ENCODE measurements at places on chromosomes 7 and 10.
A peak's percentile ranks its signal among the peaks of the same experiment; 100 is the strongest.

GRCh38 chr7:106681815-106682495, 21.0 kb upstream of the CCDC71L start:
- H3K36me3 ChIP-seq, result no peaks in the 10 kb centered on the region
- no peak overlapping the region for H3K4me3 ChIP-seq
- no peak for DNase-seq
- H3K27ac ChIP-seq, result no peak overlapping the region

GRCh38 chr10:1850971-1851527, 113.7 kb upstream of the ADARB2 start:
- DNase-seq, result no peak
- no peaks in the 10 kb centered on the region for H3K36me3 ChIP-seq
- H3K27me3 ChIP-seq, result no peaks in the 10 kb centered on the region

DNA sequence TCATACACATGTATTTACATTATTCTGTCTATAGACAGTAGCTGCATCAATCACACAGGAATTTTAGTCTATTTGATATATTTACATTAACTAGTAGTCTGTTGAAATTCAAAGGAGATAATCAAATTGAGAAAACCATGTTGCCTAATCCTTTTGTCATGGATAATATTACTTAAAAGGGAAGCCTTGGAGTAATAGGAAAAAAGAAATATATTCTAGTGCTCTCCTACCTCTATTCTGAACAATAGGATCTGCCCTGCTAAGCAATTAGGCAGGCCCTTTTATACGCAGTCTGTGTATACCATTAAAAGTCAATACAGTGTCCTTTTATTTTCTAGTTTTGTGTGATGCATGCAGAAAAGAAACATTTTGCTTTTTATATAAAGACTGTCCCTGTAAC, 24.5 kb downstream of the UMAD1 start:
- H3K27ac ChIP-seq, result no peak overlapping the region
- H3K4me1 ChIP-seq, result peaks cover 40% of the 10 kb centered on the region
- H3K4me3 ChIP-seq, result no peak overlapping the region

- H3K27me3 ChIP-seq, result peaks cover 7% of the 10 kb centered on the region
- no peak overlapping the region for H3K27ac ChIP-seq
- H3K4me3 ChIP-seq, result no peak overlapping the region
- H3K4me1 ChIP-seq, result no peaks in the 10 kb centered on the region
- no peak for DNase-seq
These were observed 39.0 kb upstream of the ADRA2A start for GRCh38 chr10:111037858-111038257.

DNA sequence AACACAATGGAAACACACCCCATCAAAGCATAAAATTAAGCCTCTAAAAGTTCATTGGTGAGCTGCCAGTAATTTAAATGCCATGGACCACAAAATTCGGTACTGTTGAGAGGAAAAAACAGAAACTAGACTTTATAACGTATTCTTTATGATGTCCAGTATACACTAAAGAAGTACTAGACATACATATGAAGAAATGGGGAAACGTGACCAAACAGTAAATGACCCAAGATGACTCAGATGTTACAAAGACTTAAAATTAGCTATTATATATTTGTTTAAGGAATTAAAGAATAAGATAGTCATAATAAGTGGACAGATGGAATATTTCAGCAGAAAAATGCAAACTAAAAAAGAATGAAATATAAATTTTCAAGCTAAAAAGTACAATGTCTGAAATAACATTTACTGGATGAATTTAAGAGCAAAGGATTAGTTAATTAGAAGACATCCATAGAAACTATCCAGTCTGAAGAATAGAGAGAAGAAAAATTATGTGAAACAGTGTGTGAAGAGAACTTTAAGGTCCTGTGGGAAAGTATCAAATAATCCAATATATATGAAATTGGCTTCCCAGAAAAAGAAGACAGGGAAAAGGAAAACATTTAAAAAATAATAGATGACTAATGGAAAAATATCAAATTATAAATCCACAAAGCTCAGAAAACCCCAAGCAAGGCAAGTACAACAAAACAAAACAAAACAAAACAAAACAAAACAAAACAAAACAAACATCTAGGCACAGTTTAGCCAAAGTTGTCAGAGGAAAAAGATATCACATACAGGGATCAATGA, 69.4 kb downstream of the SAMD9 start:
- H3K27ac ChIP-seq, result no peak overlapping the region
- peaks cover 9% of the 10 kb centered on the region for H3K27me3 ChIP-seq
- H3K4me3 ChIP-seq, result no peak overlapping the region
- no peaks in the 10 kb centered on the region for H3K36me3 ChIP-seq
- H3K4me1 ChIP-seq, result peaks cover 9% of the 10 kb centered on the region

GRCh38 chr7:4880218-4880617, 3.3 kb downstream of the RADIL start:
- no peak overlapping the region for H3K27ac ChIP-seq
- H3K27me3 ChIP-seq, result peaks cover 64% of the 10 kb centered on the region
- H3K4me1 ChIP-seq, result peaks cover 10% of the 10 kb centered on the region
- no peak for DNase-seq
- no peak overlapping the region for H3K4me3 ChIP-seq

DNA sequence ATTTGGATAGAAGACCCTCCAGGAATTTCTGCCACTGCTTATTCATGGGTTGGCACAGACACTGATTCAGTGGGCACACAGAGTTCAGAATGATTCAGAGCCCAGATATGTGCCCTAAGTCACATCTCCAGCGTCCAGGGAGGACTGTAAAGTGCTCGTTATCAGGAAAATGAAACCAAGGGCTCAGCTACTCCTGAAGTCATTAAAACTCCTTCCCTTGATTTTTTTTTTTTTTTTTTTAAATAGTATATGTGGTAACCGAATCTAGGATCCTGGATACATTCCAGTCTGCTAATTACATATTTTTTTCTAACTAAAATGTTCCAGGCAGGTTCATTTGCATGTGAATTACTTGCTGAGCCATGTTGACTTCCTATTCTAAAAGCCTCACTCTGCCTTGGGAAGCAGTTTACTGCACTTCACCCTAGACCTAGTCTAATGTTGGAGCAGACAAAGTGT, 34.7 kb downstream of the MET start:
- no peak overlapping the region for H3K4me3 ChIP-seq
- H3K36me3 ChIP-seq, result no peaks in the 10 kb centered on the region
- peaks cover 2% of the 10 kb centered on the region for H3K4me1 ChIP-seq
- DNase-seq, result no peak
- no peak overlapping the region for H3K27ac ChIP-seq

DNA sequence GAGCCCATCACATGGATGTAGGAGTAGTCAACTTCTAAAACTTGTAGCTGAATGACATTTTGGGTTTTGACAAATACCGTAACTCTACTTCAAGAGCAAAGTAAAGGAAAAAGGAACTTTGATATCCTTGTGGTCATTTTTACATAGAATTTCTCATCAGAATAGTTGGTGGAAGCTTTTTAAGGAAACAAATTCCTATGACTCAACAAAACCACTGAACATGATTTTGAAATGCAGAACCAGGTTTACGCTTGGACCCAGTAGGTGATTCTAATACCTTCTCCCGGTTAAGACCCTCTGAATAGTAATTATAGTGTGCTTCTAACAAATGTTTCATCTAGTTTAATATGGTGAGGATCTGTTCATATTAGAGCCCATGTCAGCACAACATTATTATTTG, 307.8 kb downstream of the GPR37 start:
- H3K27ac ChIP-seq, result no peak overlapping the region
- H3K4me3 ChIP-seq, result no peak overlapping the region
- no peak for DNase-seq
- H3K36me3 ChIP-seq, result no peaks in the 10 kb centered on the region
- no peaks in the 10 kb centered on the region for H3K4me1 ChIP-seq

GRCh38 chr10:209357-209756, 74.1 kb downstream of the ZMYND11 start:
- H3K4me1 ChIP-seq, result peaks cover 9% of the 10 kb centered on the region
- no peak overlapping the region for H3K4me3 ChIP-seq
- peaks cover 51% of the 10 kb centered on the region for H3K36me3 ChIP-seq
- no peak overlapping the region for H3K27ac ChIP-seq

GRCh38 chr10:122990278-122990677, 10.1 kb downstream of the PSTK start:
- no peak for DNase-seq
- peaks cover 70% of the 10 kb centered on the region for H3K36me3 ChIP-seq
- peak overlapping the region; percentile 58 for H3K27ac ChIP-seq
- no peaks in the 10 kb centered on the region for H3K27me3 ChIP-seq
- H3K4me1 ChIP-seq, result peaks cover 6% of the 10 kb centered on the region
- no peak overlapping the region for H3K4me3 ChIP-seq

DNA sequence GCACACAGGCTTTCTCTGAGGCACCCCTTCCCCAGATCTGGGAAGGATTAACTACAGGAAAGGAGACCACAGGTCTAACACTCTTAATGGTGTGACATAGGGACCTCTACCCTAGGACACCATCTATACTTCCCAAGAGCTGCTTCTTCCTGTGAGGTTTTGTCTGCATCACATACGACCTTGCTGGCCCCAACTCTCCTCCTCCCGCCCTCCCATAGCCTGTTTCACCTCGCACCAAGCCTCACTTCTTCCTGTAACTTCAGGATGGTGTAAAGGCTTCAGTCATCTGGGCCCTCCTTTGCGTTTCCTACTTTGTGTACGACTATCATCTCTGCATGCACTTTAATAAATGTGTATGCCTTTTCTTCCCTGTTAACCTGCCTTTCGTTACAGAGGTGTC, 274.3 kb downstream of the KLF6 start:
- DNase-seq, result no peak
- H3K27me3 ChIP-seq, result no peaks in the 10 kb centered on the region
- H3K36me3 ChIP-seq, result no peaks in the 10 kb centered on the region
- H3K4me3 ChIP-seq, result no peak overlapping the region
- H3K27ac ChIP-seq, result no peak overlapping the region

GRCh38 chr10:69061305-69062161, 26.4 kb upstream of the SRGN start:
- H3K36me3 ChIP-seq, result no peaks in the 10 kb centered on the region
- H3K27ac ChIP-seq, result peak overlapping the region; percentile 78
- H3K4me1 ChIP-seq, result peaks cover 70% of the 10 kb centered on the region

- H3K27ac ChIP-seq, result no peak overlapping the region
- no peak overlapping the region for H3K4me3 ChIP-seq
- DNase-seq, result no peak
- H3K36me3 ChIP-seq, result no peaks in the 10 kb centered on the region
- no peaks in the 10 kb centered on the region for H3K4me1 ChIP-seq
These were observed 387.0 kb downstream of the SDK1 start for GRCh38 chr7:3688071-3688470.

- H3K27ac ChIP-seq, result no peak overlapping the region
- no peaks in the 10 kb centered on the region for H3K4me1 ChIP-seq
- no peak for DNase-seq
- no peaks in the 10 kb centered on the region for H3K36me3 ChIP-seq
These were observed 428.9 kb upstream of the AUTS2 start for GRCh38 chr7:69169386-69169785.

DNA sequence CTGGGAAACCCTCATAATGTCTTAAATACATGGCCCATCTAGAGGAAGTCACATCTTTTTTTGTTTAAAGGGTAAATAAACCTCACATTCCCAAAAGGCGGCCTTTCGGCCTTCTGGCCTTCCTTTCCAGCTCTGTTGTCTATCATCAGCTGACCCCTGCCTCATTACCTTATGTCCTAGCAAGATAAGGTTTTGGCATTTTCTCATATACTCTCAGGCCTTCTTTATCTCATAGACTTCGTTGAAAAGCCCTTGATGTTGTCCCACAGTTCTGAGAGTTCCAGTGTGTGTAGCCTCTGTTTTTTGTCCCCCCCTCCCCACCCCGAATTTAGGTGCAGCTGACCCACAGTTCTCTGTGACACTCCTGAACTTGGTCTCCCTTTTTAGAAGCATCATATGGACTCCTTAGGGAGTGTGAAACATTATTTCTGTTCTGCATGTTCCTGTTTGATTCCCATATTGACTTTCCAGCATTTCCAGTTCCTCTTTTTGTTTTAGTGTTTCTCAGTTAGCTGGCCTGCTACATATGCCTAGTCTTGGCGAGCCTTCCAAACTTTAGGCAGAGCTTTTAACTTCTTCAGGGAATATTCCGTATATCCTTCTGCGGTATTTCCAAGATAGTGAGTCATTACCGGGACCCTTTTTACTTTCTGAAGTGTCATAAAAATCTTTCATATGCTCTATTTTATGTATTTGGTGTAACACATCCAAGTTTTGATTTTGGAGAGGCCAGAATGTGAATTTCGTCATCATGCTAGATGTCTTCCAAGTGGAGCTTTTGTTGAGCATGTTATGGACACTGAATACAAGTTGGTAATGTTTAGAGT, 138.5 kb downstream of the LRRC4 start:
- H3K27ac ChIP-seq, result no peak overlapping the region
- peaks cover 65% of the 10 kb centered on the region for H3K36me3 ChIP-seq
- no peak for DNase-seq
- H3K27me3 ChIP-seq, result no peaks in the 10 kb centered on the region

DNA sequence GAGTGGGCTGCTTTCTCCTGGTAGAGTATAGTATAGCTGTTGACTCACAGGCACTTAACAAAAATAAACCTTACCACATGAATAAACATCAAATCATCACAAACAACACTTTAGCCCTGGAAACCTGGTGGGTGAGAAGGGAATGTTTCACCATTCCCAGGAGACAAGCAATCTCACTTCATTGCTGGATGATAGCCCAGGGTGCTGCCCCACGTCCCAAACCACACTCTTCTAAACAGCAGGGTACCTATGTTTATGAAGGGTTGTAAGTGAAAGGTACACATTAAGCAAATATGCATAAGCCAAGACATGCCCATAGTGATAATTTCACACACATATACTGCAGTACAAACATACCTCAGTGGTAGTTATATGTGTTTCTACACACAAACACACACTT, 276.2 kb downstream of the FGFR2 start:
- H3K27me3 ChIP-seq, result peaks cover 2% of the 10 kb centered on the region
- H3K4me3 ChIP-seq, result no peak overlapping the region
- H3K36me3 ChIP-seq, result no peaks in the 10 kb centered on the region
- no peak for DNase-seq

DNA sequence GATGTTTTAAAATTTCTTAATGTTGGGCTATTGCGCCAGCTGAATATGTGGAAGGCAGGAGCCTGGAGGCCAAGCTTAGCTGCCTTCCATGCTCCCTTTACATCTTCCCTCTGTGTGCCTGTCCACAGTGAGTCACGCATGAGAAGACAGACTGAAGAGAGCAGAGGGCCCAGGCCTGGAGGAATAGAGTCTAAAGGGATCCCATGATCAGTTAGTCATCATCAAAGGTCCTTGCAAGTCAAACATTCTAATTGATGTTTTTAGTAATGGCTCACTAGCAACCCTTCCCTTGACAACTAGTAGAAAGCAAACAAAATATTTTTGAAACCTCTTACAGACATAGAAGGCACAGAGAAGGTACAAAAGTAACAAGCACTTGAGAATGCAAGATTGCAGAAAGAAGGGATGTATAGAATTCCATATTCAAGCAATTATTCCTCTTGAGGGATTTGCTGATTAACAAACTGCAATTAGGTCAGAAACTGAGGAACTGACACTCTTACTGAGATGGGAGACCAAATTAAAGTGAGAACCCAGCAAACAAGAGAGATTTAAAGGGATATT, 30.7 kb upstream of the APBB1IP start:
- DNase-seq, result no peak
- H3K4me3 ChIP-seq, result no peak overlapping the region
- H3K27me3 ChIP-seq, result no peaks in the 10 kb centered on the region
- no peak overlapping the region for H3K27ac ChIP-seq

GRCh38 chr7:123621707-123622106, 20.1 kb downstream of the ASB15 start:
- H3K4me3 ChIP-seq, result no peak overlapping the region
- no peak for DNase-seq
- H3K36me3 ChIP-seq, result no peaks in the 10 kb centered on the region
- H3K4me1 ChIP-seq, result no peaks in the 10 kb centered on the region
- peaks cover 16% of the 10 kb centered on the region for H3K27me3 ChIP-seq

- no peak for DNase-seq
- no peaks in the 10 kb centered on the region for H3K27me3 ChIP-seq
- H3K4me1 ChIP-seq, result no peaks in the 10 kb centered on the region
- H3K27ac ChIP-seq, result no peak overlapping the region
These were observed 258.0 kb downstream of the GFRA1 start for GRCh38 chr10:116014871-116015582.
